ENCODE measurements at places on chromosomes 7 and 10.

DNA sequence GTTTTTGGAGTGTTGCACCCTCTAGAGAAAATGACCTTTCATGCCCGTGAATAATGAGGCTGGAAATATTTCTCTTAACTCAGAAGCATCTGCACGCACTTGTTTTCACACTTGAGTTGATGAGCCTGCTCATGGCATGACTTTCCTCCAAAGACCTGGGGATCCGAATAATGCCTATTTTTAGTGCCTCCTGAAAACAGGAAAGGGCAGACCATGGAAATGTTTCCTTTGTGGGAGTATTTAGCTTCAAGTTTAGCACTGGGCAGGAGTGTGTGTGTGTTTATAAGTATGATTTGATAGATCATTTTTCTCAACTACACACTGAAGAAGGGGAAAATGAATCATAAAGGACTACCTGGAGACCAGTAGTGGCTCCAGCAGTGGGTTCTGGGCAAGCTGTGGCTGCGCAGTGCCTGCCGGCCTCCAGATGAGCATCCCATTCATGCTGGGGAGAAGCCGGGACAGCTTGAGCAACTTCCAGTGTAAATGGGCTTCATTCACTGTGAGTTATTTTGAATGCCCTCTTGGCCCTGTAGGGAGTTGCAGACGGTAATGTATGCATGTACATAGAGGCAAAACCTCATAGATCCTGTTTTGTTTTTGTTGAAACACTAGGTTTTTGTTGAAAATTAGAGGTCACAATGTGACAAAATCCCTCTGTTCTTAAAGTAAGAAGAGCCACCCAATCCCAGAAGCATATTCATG lies 117.8 kb upstream of the INSYN2A start:
- no peak for DNase-seq

DNA sequence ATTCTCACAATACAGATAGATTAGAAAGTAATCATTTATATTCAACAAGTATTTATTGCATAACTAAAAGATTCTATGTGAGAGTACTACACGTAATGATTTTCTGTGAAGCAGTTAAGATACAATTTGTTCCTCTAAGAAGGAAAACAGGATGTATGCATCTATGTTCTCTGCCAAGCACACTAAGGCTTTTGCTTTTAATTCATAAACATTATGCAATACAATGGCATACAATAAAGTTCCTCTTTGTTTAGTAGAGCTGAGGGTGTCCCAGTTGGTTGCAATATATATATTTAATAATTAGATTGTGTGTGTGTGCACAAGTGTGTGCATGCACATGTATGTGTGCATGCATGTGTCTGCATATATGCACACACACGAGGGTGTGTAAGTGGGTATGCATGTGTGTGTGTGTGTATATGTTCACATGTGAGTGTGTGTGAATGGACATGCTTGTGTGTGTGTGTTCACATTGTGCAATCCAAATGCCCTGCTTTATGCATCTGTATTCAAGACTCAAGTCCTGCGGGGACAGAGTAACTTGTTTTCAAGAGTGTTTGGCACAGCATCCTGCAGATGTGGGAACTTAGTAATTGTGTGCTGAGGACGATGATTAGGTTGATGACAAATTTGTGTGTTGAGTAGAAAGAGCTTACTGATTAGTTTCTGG lies 481.5 kb upstream of the KLF6 start:
- peak; percentile 47 for DNase-seq

DNA sequence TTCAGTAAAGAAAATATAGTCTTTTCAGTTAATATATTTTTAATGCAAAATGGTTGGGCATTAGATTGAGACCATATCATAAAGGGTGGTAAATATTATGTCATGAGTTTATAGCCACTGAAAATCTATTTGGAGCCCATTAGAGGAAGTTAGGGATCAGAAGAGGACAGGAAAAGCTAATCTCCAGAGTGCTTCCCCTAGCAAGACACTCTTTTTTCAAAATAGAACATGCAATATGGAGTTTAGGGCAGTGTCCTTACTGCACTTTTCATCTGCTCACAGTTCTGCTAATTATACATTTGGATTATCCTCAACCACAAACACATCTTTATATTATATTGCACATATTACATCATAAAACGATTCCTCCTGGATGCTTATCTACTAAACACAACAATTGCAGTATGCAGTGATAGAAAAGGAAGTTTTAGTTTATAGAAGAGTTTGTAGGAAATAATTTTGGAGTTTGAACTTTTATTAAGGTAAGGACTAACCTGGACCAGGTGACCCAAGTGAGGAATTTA lies 159.8 kb downstream of the PHF14 start:
- no peak for DNase-seq

GRCh38 chr10:12635127-12635541 lies 285.8 kb downstream of the CAMK1D start:
- peak; percentile 89 for DNase-seq

DNA sequence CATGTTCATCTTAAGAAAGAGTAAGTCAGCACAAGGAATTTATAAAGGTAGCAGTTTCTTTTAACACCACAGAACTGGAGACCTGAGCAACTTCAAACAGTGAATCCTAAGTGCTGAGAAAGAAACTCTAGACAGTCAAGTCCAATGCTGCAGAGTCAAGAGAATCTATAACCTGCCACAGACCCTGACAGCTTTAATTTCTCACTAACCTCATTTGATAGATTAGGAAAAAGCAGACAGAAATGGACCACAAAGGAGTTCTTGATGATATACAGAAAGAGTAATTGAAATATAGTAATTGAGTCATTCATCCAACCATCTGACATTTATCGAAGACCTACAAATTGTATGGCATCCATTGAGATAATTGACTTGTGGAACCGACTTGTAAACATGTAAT lies 847.0 kb downstream of the SORCS1 start:
- DNase-seq = no peak

GRCh38 chr7:35906191-35906908 lies 105.5 kb downstream of the SEPTIN7 start:
- peak; percentile 91 for DNase-seq

- no peak for DNase-seq
Measured at GRCh38 chr10:30540276-30540675, 89.3 kb downstream of the LYZL2 start.

GRCh38 chr10:119656760-119657159 lies 5.6 kb downstream of the BAG3 start:
- no peak for DNase-seq

DNA sequence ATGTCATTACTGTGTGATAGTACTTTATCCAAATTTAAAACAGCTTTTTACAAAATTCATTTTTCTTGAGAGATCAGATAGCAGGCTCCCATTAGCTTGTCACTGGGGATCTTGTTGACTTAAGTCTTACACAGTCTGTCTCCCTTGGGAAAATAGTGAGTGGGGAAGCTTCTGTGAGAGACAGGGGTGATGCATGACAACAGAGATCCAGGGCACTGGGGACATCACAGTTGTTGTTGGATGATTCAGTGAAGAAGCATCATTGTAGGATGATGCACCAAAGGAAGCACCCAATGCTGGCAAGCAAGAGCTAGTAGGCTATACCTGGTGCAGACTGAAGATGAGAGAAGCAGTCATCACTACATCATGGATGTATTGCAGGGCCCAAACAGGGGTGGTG lies 284.7 kb downstream of the HDAC9 start:
- no peak for DNase-seq

DNA sequence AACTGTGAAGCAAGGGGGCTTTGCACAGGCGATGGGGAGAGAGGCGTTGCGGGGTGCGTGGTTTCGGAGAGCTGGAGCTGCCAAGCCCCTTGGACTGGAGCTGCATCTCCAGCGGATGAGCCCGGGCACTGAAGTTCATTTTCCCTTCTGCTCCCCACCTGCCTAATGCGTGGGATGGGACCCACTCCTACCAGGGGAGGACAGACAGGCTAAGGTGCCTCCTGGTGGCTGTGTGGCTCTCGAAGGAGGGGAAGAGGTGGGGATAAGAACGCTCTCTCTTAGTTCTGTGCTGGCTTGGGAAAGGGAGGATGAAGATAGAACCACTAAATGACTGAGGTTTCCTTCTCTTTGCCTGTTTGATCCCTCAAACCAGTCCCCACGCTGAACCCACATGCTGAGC lies 177.6 kb upstream of the PITRM1 start:
- no peak for DNase-seq

DNA sequence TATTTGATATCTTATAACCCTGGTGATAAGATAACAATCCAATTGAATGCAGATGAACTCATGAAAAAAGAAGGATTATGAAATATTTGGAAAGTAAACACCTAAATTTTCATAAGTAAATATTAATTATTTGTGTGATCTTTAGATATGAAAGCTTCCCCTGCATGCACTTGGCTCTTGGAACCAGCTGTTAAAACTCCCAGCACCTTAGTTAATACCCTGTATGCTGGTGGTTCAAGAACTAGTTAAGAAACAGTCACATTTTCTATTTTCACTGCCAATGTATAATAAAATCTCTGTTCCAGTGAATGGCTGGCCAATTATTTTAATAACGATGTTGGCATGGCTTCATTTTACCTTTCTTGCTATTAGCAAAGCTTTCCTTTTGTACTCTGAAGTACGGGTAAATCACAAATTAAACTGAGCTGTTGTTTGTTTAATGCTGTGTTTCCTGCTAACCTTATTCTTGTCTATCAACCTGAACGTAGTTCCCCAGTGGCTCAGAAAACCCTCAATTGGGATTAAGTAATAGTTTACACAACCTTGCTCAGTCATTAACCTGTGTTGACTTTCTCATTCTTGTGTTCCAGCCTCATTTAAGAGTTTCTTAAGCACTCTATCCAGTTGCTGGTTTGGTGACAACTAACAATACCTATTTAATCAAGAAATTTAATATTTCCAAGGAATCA lies 38.9 kb downstream of the MET start:
- no peak for DNase-seq

DNA sequence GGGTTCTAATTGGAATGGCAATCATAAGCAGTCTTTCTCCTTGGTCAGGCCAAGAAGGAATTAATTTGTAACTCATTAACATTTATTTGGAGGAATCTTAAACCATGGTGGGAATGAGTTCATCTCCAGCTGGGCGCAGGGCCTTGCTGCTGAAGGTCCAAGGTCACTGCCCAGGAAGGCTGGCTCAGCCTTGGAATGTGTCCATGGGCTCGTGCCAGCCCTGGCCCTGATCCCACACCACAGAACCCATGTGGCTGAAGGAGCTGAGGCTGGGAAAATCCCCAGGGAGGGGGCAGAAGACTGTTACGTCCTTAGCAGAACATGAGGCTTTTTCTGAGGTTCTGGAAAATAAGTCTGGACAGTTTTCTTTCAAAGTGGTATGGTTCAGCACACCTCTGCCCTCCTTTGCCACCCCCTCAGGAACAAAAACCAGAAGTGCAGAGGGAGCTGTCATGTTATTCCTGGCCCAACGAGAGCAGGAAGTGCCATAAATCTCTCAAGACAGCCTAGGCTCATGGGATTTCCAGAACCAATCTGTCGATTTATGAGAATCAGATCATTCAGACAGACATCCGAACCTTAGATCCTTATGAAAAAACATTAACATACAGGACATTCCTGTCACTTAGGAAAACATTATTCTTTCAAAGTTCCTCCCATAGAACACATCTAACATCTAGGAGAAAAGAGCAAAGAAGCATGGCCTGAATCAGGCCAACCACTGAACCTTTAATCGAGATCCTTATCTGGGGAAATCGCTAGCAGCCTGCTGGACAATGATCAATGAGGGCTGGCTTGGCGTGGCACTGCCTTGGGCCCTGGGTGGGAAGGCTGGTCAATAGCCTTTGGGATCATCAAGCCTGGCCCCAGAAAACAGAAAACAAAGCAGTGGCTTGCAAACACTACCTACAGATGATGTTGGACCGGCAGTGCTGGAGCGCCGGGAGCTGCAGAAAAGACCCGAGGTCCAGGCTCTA lies 134.3 kb downstream of the TAX1BP1 start:
- no peak for DNase-seq

DNA sequence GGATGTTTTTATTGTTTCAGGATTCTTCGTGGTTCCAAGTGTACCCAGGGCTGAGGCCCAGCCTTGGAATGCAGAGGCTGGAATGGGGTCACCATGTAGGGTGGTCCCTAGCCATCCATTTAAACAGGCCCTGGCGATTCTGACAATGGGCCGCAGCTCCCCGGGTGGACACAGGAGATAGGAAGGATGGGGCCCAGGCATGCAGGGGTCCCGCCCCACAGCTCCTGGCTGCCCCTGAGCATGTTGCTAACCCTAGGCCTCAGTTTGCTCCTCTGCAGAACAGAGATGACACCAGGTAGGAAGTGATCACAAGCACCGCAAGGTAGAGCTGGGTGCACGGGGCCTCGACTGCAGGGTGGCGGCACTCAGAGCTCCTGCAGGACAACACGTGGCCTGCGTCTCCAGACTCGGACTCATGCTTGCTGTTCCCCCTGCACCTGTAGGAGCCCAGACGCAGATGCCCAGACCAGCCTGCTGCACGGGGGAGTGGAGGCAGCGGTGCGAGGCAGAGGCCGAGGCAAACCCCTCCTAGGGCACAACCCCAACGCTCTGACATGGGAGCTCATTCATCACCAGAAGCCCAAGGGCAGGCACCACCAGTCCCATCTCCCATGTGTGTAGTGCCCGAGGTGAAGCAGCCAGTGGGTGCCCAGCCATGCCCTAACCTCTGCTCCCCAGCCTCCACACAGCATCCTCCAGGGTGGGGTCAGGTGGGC lies 25.5 kb downstream of the VIPR2 start:
- no peak for DNase-seq

GRCh38 chr10:110425684-110426293 lies 71.9 kb upstream of the DUSP5 start:
- DNase-seq = peak; percentile 82

- DNase-seq = no peak
Measured at GRCh38 chr10:1156616-1156886, 100.4 kb downstream of the WDR37 start.

DNA sequence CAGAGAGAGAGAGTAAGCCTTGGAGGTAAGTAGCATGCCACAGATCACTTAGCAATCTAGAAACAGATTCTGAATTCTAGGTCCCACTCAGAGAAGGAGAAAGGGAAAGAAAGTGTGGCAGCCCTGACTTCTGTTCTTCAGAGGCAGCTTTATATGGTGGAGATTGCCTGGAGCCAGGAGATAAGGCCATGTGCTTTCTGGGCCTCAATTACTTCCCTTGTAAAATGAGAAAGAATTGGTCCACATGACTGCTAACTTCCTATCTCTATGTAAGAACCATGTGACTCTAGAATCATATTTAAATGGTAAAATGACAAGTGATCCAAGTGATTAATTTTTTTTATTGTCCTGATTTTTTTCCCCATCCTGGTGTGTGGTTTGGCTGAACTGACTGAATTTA lies 64.1 kb downstream of the HHEX start:
- DNase-seq = no peak

GRCh38 chr10:88892222-88892967 lies 12.3 kb downstream of the STAMBPL1 start:
- DNase-seq = no peak

DNA sequence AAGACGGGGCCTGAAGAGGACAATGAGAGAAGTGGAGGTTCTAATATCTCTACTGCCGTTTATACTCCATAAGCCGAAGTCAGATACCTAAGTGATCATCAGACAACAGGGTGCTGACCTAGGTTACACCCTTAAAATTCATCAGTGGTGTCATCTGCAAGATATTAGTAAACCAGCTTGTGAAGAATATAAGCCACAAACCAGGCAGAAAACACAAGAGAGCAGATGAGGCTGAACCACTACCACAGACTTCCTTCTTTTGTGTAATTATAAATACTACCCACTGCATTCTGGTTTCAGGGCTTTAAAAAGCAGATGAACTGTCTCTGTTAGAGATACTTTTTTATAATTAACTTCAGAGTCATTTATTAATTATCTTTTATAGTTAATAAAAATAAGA lies 69.0 kb upstream of the LRRC17 start:
- no peak for DNase-seq

- no peak for DNase-seq
Measured at GRCh38 chr7:77188731-77189437, 10.7 kb downstream of the FGL2 start.

All from activated CD4-positive, alpha-beta T cell treated with anti-CD3 and anti-CD28 coated beads, Interleukin-2, amount 10 ng/mL, durations not matched to agents 24 days and 14 days (primary cell).